ENCODE measurements at places on chromosomes 12 and 14. TPM values are rescaled to one million over a fixed set of nuclear protein-coding genes. Genes with fewer than 3 reads are reported as not detected.

Gene KLRK1
- total RNA-seq, result not detected

Gene GNB3
- total RNA-seq, result 0.25 TPM

Gene KRT83
- total RNA-seq, result not detected

Gene ZNF891
- 0.51 TPM for total RNA-seq

Gene ARHGEF25
- total RNA-seq, result 1.6 TPM

Gene DHRS2
- 1.7 TPM for total RNA-seq

Gene FRMD6
- total RNA-seq, result 205 TPM

Gene C12orf75
- 15.4 TPM for total RNA-seq

Gene PYGL
- total RNA-seq, result 82.7 TPM

Gene TPPP2
- total RNA-seq, result not detected

Gene SRGAP1
- 1.3 TPM for total RNA-seq

Gene RTL1
- not detected for total RNA-seq
